ENCODE measurements at places on chromosomes 4 and X. TPM values are rescaled to one million over a fixed set of nuclear protein-coding genes. Genes with fewer than 3 reads are reported as not detected.

- no peak overlapping the region for H3K4me3 ChIP-seq
- peaks cover 8% of the 10 kb centered on the region for H3K4me1 ChIP-seq
- no peak overlapping the region for H3K27ac ChIP-seq
- H3K27me3 ChIP-seq: no peaks in the 10 kb centered on the region
- DNase-seq: no peak
These were observed 92.2 kb downstream of the SLC2A9 start for GRCh38 chr4:9929111-9929510.

PDE6B gene
- 2.3 TPM for total RNA-seq

TBCK gene
- total RNA-seq: 18.8 TPM

DNA sequence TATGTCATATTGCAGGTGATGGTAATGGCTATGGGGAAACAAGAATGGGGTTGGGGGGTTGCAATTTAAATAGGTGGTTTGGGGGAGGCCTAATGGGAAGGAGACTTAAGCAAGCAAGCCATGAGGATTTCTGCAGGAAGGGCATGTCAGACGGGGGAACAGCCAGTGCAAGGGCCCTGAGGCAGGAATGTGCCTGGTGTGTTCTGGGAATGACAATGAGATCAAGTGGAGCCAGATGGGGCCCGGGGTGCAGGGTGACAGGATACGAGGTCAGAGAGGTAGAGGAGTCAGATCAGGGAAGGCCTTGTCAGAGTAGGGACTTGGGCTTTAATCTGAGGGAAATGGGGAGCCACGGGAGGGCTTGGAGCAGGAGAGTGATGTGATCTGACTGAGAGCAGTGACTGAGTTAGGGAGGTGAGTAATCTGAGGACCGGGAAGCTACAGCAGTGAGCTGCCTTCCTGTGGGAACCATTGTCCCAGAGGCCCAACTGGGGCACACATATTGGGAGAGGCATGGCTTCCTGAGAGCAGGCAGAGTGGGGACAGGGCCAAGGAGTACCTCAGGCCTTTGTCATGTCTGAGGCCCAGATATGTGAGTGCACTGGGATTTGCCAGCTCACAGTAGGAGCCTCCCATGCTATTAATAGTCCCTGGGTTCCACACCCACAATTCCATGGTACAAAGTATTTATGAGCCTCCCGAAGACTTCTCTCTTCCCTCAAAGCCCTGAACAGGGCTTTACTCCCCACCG is 139.8 kb downstream of the BCOR start:
- DNase-seq: no peak
- H3K4me3 ChIP-seq: no peak overlapping the region
- no peak overlapping the region for H3K27ac ChIP-seq
- no peaks in the 10 kb centered on the region for H3K27me3 ChIP-seq
- H3K4me1 ChIP-seq: no peaks in the 10 kb centered on the region

F11 gene
- not detected for total RNA-seq

FAM47E gene
- 1.0 TPM for total RNA-seq

- H3K4me3 ChIP-seq: no peak overlapping the region
- no peak for DNase-seq
- no peaks in the 10 kb centered on the region for H3K27me3 ChIP-seq
These were observed 257.2 kb downstream of the DMD start for GRCh38 chrX:32954125-32954524.

DNA sequence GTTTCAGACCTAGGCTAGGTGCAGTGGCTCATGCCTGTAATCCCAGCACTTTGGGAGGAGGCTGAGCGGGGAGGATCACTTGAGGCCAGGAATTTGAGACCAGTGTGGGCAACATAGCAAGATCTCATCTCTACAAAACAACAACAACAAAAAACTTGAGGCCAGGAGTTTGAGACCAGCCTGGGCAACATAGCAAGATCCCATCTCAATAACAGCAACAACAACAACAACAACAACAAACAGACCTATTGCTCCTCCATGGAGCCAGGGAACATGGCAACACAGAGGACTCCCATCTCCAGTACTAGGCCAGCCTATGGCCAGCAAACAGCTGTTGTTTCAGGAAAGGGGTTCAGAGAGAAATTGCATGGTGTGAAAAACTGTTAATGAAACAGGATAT is 43.4 kb downstream of the SLC16A2 start:
- H3K36me3 ChIP-seq: no peaks in the 10 kb centered on the region
- H3K4me1 ChIP-seq: no peaks in the 10 kb centered on the region
- no peak overlapping the region for H3K4me3 ChIP-seq
- H3K27me3 ChIP-seq: no peaks in the 10 kb centered on the region

NKX3-2 gene
- total RNA-seq: not detected

KCTD8 gene
- total RNA-seq: 0.74 TPM

- H3K36me3 ChIP-seq: no peaks in the 10 kb centered on the region
- no peaks in the 10 kb centered on the region for H3K4me1 ChIP-seq
- DNase-seq: no peak
- H3K27me3 ChIP-seq: no peaks in the 10 kb centered on the region
These were observed 192.2 kb downstream of the ADGRA3 start for GRCh38 chr4:22323691-22324090.
